Activated CD4-positive, alpha-beta T cell treated with anti-CD3 and anti-CD28 coated beads, Interleukin-2, Interleukin-6, amounts not matched to agents 100 ng/mL and 50 ng/mL, durations not matched to agents 16 hours and 8 hours (primary cell): ENCODE measurements at places on chromosomes 16 and 17.

DNA sequence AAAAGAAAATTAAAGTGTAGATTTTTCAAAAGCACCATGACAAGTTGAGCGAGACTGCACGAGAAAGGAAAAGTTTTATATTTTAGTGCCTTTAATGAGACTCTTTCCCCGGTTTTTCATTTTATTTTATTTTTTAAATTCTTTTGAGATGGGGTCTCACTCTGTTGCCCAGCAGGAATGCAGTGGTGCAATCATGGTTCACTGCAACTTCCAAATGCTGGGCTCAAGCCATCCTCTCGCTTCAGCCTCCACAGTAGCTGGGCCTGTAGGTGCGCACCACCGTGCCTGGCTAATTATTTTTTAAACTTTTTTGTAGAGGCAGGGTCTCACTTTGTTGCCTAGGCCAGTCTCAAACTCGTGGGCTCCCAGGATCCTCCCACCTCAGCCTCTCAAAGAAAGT is 5.7 kb upstream of the ATP2A3 start:
- no peak for DNase-seq

DNA sequence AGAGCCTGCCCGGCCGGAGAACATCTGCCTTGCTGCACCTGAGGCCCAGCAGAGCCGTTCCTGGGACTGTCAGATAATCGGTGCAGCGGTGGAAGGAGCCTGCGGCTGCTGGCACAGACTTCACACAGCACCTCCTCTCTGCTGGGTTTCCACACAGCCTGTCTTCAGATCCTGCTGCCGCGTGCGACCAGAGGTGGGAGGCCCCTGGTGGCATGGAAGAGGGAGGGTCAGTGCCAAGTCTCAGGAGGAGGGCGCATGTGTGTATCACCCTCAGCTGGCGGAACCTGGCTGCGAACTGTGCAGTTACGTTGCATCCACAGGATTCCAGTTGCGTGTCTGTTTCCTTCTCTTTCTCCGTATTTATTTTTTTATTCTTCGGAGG is 3.3 kb downstream of the CDK5R1 start:
- DNase-seq: no peak

- DNase-seq: no peak
These were observed 2.4 kb downstream of the RUNDC3A start for GRCh38 chr17:44310609-44311376.

DNA sequence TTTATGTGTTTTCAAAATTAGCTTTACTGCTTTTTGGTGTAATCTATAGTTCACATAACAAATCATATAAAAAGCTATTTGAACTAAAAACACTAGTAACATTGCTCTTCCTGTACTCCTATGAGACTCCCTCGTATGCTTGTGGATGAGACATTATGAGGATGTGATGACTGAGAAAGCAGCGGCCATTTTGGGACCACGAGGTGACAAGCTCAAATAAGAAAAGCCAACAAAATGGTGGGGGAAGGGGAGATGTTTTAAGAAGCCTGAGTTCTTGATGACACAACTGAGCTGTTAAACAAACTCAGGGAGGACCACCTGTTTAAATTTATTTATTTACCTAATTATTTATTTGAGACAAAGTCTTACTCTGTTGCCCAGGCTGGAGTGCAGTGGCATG is 4.5 kb downstream of the CCL18 start:
- no peak for DNase-seq

GRCh38 chr16:74691093-74691855 is 9.4 kb downstream of the MLKL start:
- DNase-seq: no peak

- DNase-seq: no peak
These were observed 52.5 kb upstream of the DHX40 start for GRCh38 chr17:59512844-59513385.

DNA sequence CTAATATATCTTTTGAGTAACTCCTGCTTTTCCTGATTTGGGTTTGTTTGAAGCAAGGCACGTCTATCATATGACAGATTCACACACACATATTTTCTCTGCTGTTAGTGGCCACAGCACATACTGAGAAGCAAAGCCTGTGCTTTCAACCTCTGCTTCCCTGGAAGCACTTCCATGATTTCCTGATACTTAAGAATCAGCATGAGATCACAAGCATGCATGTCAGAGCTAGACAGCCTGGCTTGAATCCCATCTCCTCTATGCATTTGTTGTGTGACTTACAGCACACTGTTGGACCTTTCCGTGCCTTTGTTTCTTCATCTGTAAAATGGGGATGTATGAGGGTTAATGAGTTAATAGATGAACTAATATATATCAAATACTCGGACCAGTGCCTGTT is 151.1 kb upstream of the NOL11 start:
- DNase-seq: no peak

- DNase-seq: no peak
These were observed 81.1 kb downstream of the VPS35L start for GRCh38 chr16:19636436-19637267.

GRCh38 chr17:31355935-31356334 is 34.5 kb upstream of the EVI2A start:
- no peak for DNase-seq

GRCh38 chr17:59346876-59347407 is 15.5 kb downstream of the YPEL2 start:
- DNase-seq: no peak

GRCh38 chr16:87945351-87946042 is 5.7 kb upstream of the BANP start:
- DNase-seq: no peak
